GM13977 (cell line): ENCODE measurements at places on chromosomes 11 and 22.

DNA sequence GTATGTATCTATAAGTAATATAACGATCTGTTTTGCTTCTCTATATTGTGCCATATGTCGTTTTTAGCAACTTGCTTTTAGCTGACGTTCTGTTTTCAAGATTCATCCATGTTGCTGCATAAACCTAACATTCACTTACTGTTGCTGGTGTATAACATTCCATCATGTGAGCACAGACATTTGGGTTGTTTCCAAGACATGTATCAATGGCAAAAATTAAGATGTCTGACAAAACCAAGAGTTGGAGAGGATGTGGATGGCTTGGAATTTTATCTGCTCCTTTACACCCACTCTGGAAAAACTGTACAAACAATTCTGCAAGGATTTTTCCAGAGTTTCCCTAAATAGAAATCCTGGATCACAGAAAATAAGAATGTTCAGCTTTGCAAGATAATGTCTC lies 40.9 kb downstream of the DGCR2 start:
- DNase-seq, result no peak

DNA sequence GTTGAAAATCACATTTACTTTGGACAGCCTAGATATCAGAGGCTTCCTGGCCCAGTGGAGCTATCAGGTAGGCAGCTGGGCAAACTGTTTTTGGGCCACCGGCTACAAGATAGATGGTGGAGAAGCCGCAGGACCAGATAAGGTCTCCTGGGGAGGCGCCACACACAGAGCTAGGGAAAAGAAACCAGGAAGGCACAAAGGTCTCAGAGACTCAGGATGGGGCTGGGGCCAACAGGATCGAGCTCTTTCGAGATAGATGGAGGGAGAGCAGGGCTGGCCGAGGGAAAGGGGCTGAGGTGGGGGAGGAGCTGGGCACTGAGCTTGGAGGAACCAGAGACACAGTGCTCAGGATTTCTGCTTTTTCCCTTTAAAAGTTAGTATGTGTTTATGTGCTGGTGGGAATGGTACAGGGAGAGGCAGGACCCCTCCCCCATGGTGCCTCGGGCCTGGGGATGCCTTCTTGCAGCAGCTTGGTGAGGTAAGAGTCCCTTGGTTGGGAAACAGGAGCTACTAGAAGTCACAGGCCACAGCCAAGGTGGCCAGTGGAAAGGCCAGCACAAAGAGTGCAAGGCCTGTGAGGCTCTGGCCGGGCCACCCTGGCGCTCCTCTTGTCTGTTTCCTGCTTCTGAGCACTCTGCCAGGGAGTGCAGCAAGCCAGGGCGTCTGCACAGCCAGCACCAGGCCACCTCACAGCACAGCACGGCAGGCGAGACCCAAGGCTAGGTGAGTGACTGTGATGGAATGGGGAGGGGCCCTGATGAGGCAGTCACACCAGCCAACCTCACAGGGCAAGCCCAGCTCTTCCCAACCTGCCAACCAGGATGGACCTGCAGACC lies 11.5 kb upstream of the NAP1L4 start:
- DNase-seq, result no peak

DNA sequence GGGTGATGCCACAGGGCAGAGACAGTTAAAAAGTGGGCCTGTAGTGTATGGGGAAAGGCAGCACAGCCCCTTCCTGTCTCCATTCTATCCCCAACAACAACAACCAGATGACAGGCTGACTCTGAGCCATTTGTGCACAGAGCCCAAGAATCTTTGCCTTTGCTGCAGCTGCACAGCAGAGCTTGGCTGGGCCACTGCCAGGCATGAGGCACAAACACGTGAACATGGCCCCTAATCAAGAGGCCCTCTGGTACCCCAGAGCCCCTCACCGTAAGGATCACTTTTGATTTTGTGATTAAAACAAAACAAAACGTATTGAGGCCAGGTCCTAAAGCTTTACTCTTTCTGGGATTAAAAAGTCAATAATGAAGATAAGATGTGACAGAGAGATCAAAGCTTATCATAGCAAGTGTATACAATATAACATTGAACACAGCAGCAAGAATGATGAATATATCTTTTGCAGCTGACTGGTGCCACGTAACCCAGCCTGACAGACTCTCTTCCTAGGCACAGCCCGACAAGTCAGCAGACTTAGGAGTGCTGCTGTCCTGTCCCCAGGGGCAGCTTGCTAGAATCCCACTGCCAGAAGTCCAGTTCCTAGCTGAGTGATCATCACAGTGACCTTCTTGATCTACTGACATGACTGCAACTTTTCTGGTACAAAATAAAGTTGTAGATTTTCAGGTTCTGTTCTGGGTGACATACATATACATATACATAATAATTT lies 117.8 kb downstream of the SERGEF start:
- no peak for DNase-seq

DNA sequence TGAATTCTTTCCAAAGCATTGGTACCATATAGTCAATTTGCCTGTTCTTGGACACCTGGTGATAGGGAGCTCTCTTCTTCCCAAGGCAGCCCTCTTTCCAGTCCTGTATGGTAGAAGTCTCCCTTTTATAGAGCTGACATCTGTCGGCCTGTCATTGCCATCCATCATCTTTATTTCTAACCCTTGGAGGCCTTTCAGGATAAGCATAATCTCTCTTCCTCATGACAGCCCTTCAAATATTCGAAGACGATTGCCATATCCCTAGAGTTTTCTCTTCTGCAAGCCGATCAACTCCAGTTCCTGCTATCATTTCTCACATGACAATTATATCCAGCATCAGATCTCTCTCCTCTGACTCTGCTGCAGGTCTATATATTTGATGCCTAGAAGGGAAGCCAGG lies 32.7 kb upstream of the SYN3 start:
- no peak for DNase-seq

DNA sequence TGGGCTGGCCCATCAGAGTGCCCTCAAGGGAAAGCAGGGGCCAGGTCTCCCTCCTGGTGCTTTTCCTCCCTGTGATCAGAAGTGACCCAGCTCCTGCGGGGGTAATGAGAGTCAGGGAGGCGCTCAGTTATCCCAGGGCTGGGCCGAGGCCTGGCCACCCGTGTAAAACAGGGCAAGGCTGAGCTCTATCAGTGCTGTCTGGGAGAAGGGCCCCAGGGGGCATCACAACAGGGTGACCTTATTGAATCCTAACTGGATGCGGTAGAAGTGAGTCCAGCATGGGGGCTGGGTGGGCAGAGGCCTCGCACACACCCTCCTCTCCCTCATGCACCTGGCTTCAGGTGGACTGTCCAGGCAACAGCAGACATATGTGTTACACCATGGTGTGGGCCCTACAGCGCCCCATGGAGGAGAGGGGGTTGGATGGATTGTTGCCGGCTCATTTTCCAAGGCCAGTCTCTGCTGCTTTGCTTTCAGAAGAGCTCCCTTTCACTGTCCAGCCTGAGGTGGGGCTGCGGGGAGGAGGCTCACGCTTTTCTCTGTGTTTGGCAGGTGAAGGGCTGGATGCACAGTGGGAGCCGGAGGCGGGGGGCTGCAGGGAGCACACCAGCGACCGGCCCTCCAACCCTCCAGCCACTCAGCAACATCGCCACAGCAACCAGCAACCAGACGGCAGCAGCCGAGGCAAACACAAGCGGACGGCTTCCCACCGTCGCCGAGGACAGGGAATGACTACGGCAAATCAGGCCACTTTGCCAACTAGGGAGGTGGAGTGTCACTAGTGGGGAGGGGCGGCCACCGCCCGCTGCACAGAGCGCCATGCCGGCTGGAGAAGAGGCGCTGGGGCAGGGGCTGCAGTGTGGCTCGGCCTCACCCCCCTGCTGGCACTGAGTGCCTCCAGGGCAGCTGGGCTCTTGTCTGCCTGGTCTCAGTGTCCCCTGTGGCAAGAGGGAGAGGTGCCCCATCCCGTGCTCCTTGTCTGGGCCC lies 24.7 kb downstream of the GNAZ start:
- DNase-seq, result no peak

- DNase-seq, result no peak
Measured at GRCh38 chr11:72807792-72808191, 6.4 kb upstream of the ATG16L2 start.
